ENCODE measurements at places on chromosomes 2 and 18.

DNA sequence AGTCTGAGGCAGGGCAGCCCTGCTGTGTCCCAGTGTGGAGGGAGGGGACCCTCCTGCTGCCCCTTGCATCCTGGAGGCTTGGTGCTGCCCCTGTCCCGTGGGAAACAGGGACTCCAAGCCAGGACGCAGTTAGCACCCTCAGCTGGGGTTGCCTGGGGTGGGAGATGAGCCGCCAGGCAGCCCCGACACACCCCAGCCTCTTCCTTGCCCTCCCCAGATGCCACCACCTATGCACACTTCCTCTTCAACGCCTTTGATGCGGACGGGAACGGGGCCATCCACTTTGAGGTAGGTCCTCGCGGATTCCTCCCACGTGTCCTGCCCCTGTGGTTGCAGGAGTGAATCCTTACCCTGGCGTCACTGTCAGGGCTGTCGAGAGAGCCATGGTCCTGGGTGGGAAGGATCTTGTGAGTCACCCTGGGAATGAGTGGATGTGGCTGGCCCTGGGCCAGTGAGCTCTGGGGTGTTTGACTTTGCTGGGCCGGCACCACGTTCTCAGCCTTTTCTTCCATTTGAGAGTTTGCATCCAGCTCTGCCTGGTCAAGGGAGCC, 27.5 kb upstream of the FAHD2A start:
- no peak for DNase-seq

- DNase-seq = no peak
Observed at GRCh38 chr18:25422230-25422629, 70.3 kb upstream of the ZNF521 start.

DNA sequence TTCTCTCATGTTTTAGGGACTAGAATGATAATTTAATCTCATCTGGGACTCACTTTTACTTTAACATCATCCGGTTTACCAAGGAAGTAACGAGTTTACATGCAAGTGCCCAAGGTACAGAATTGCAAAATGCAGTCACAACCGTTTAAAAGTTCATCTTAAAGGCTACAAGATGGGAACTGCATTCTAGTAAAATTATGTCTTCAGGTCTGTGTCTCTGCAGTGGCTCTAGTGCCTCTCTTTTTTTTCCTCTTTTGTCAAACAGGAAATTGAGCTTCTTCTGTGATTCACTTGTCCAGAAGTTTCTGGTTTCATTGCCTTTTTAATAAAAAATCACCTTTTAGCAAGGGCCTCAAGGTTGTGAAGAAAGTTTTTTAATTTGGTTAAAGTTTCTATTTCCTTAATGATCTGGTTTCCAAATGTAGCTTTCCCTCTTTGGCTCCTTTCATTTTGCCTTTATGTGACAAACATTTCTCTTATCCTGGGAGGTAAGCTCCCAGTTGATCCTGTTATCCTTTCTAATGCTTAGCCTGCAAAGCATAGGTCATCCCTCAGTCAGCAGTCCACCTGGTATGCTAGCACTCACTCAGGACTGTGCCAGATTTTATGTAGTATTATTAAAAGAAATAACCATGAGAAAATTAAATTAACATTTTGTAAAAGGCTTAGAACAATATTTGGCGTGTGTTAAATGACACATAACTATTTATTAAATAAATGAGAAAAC, 2.4 kb downstream of the GLS start:
- DNase-seq = no peak

GRCh38 chr18:50312296-50313030, 25.0 kb upstream of the CXXC1 start:
- DNase-seq = no peak

DNA sequence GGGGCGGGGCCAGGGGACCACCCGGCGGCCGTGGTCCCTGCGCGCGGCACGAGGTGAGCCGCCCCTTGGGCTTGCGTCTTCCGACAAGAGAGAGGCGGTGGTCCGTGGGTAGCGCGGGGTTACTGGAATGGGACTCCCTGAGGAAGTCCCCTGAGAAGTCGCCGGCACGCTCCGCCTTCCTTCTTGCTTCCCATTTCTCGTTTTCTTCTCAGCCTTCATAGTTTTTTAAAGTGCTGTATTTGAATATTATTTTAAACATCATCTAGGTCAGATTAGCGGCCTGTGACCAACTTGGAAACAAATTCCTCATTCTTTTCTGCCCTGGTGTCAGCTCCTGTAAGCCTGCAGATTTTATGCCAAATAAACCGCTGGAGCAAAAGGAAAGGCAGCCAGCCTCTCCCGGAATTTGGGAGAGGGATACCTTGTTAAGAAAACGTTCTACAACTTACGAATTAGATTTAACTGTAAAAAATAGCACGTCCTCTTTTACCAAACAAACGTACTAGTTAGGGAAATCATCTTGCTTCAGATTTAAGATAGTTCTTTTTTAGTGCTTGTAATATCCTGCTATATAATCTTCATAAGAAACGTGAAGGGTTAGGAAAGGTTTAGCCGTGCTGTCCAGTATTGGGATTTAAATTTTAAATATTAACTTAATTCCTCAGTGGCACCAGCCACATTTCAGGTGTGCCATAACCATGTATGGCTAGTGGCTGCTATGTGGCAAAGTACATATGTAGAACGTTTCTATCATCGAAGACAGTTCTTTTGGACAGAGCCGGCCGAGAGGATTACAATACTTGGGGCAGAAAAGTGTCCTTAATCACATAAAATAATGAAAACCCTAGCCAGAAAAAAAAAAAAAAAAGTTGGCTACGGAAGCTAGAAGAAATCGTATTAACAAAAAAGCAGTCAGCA, 628 bp upstream of the PTPN2 start:
- no peak for DNase-seq

- no peak for DNase-seq
Observed at GRCh38 chr2:177740700-177741099, 331.9 kb downstream of the PDE11A start.

DNA sequence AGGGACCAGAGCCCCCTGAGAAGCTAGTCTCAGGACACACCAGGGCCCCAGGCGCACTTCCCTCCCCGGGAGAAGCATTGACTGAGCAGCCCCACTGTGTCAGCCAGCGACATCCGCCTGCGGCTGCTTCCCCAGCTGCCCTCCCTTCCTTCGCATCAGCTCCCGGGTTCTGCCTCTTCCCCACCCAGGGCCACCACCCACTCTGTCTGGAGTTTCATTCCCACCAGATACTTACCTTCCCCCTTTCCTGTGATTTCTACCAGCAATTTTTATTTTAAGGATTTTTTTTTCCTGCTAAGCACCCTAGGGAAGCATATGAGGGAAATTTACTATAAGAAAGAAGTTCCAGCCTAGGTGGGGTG, 99.2 kb downstream of the SMAD7 start:
- DNase-seq = no peak

- DNase-seq = no peak
Observed at GRCh38 chr18:72700961-72701710, 157.0 kb upstream of the CBLN2 start.

- no peak for DNase-seq
Observed at GRCh38 chr18:10094655-10095054, 180.8 kb downstream of the VAPA start.

DNA sequence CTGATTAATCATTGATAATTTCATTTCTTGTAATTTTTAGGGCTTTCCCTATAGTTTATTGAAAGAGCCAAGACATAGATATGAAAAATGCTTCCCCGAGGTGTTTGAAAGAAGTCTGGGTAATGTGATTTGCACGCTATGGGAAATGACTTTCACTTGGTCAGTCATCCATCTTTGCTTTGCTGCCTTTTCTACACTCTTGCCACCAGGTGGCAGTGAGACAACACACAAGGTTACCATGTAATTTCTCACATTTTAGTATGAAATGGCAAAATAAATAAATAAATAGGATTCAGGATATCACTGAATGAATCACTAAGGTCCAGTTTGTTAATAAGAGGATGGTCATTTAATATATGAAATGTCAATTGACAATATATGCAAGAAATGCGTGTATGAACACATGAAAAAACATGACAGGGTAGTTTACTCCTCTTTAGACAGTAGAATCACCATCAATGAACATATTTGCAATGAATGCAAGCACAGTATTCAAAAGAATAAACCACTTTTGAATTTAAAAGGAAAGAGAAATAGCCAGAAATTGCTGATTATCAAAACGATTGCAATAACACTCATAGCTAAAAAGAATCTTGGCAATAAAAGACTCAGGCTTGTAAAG, 52.2 kb upstream of the KCNH7 start:
- no peak for DNase-seq

DNA sequence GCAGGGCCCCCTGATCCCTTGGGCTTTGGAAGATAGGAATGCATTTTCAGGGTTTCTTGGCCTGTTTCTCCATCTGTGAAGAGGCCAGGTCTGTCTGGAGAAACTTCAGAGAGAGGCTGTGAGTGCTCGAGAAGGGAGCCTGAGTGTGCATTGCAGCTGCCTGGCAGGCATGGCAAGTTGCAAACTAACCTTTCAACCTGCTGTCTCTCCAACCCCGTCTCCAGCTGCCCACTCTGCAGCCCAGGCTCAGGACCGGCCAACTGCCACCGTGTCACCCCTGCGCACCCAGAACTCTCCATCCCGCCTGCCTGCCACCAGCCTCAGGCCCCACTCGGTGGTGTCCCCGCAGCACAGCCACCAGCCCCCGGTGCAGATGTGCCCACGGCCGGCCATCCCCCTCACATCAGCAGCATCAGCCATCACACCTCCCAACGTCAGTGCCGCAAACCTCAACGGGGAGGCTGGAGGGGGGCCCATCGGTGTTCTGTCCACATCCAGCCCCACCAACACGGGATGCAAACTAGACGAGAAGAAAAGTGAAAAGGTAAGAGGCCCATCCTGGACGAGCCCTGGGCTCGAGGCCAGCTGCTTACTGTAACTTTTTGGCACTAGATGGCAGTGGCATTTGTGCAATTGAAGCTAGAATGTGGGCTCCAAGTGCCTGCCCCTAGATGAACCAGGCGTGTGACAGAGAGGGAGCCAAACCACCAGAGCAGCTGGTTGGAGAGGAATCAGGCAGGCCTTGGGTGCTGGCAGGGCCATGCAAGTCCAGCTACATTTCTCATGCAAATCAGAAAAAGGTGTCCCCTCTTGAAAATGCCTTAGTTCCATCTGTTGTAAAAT, 164.6 kb downstream of the SEPTIN10 start:
- DNase-seq = no peak

- no peak for DNase-seq
Observed at GRCh38 chr2:177318613-177319012, 54.1 kb upstream of the NFE2L2 start.

DNA sequence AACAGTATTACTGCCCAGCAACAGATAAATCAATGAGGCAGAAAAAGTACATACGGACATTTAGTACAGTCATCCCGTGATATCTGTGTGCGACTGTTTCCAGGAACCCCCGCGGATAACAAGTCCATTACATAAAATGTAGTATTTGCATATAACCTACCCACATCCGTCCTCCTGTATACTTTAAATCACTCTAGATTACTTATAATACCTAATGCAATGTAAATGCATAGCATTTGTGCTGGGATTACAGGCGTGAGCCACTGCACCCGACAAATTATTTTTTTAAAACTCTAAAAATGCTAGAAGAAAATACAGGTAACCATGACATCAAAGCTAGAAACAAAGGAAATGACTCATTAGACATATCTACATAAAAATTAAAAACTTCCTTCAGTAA, 91.6 kb downstream of the FAM161A start:
- DNase-seq = no peak

GRCh38 chr2:133753665-133754064, 185.4 kb upstream of the NCKAP5 start:
- DNase-seq = no peak

- DNase-seq = no peak
Observed at GRCh38 chr2:116874021-116874420, 940.5 kb upstream of the DDX18 start.

GRCh38 chr2:28424799-28425463, 32.3 kb downstream of the FOSL2 start:
- DNase-seq = no peak

GRCh38 chr2:211408483-211408891, 852.1 kb downstream of the CPS1 start:
- DNase-seq = no peak

DNA sequence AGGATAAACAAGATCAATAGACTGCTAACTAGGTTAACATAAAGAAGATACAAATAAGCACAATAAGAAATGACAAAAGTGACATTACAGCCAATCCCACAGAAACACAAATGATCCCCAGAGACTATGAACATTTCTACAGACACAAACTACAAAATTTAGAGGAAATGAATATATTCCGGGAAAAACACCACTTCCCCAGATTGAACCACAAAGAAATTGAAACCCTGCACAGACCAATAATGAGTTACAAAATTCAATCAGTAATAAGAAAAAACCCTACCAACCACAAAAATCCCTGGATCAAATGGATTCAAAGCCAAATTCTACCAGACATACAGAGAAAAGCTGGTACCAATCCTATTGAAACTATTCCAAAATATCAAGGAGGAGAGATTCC, 232.4 kb upstream of the RBMS1 start:
- no peak for DNase-seq

- no peak for DNase-seq
Observed at GRCh38 chr2:226839951-226840350, 4.1 kb downstream of the RHBDD1 start.

DNA sequence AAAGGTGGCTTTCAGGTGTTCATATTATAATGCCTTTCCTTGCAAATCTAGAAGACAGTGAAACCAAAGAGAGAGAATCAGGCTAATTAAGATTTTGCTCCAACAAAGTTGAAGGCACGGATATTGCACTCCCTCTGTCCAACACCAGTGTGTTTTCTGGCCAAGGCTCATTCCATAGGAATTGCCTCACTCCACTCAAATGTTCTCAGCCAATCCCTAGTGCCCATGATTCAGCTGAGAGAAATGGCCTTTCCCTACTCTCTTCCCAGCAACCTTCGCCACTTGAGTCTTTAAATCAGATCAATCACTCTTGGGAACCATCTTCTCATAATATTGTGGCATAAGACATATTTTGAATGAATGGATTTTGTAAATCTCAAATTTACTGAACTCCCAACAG, 768.2 kb upstream of the ACVR2A start:
- no peak for DNase-seq

DNA sequence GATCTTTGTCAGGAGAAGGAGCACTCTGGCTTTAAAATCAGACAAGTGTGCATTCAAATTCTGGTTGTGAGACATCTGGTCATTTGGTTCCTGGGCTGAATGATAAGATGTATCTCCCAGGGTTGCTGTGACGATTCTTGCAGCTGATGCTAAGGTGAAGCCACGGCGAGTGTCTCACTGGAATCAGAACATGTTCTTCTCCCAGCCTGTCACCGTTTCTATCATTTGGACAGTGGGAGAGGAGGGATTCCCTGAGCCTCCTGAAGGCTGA, 68.3 kb downstream of the NCK2 start:
- no peak for DNase-seq

GRCh38 chr2:20618468-20618885, 32.4 kb downstream of the HS1BP3 start:
- no peak for DNase-seq

GRCh38 chr2:191114403-191114886, 36.3 kb downstream of the STAT4 start:
- DNase-seq = peak; percentile 6

- no peak for DNase-seq
Observed at GRCh38 chr18:39350945-39351344, 1785.3 kb upstream of the CELF4 start.
